Muscle of back (tissue), 13 donors: ENCODE measurements at places on chromosomes 6 and 20.

DNA sequence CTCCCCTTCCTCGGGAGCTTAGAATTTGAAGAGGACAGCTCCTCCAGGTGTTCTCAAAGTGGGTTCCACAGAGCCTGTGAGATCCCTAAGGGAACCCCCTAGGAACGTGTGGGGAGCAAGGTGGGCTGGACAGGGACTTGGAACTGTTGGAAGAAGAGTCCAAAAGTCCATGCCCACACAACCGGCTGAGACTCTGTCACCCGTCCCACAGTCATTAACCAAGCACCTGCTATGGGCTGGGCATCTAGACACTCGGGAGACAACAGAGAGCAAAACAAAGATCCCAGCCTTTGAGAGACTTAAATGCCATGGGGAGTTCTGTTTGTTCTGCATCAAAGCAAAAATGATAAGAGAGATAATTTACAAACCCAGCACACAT lies 51.9 kb upstream of the SAYSD1 start:
- DNase-seq, result no peak

DNA sequence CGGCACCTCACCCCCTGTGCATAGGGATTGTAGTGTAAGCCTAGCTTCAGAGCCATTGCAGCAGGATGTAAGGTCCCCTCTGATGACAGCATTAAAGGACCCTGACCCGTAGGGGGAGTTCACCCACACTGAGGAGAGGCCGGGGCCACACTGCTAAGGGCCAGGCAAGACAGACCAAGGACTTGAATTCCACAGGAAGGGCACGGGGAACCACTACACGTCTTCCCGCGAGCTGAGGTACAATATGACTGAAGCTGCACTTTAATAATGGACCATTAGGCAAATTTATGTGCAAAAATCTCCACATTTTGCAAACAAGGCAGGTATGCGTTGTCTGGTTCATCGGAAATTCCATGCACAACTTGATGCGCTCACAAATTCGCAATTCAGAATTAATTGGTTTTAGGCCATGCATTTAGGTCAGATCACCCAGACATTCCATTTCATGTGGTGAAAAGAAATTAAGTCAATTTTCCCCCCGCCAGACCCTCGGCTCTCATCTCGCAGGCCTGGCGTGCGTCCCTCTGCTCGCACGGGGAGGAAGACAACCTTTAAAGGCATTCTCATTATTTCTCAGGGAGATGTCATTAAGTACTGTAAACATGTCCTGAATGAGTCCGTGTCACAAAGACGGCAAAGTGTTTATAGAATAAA lies 111.8 kb downstream of the FOXA2 start:
- no peak for DNase-seq

DNA sequence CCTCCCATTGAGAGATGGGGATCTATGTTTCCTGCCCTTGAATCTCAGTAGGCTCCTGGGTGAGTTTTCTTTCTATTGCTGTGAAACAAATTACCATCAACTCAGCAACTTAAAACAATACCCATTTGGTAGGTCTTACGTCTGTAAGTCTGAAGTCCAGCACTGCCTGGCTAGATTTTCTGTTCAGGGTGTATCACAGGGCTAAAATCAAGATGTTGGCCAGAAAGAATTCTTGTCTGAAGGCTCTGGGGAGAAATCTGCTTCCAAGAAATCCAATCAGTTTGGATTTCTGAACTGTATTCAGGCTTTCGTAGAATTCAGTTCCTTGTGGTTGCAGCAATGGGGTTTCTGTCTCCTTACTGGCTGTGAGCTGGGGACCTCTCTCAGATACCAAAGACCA lies 99.6 kb upstream of the SLC24A3 start:
- DNase-seq, result no peak

- DNase-seq, result no peak
Measured at GRCh38 chr20:54122681-54123586, 50.9 kb downstream of the CYP24A1 start.

DNA sequence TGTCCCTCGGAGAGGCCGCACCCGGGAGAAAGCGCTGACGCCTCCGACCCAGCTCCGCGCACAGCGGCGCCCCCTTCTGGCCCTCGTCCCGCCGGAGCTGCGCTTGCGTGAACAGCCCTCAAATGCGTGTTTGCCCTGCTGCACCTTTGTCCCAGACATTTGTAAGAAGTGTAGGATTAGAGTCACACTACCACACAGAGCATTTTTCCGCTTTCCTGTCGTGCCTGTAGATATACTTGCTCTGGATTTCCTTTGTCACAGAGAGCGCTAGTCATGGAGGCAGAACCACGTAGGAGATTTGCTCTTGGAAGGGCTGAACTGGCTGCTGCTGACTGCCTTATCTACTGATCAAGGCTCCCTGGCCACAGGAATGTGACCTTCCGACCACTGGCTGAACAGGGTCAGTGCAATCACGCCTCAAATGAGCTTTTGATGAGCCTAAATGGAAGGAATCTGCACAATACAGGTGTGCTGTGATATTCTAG lies 62.3 kb downstream of the PAX1 start:
- no peak for DNase-seq

DNA sequence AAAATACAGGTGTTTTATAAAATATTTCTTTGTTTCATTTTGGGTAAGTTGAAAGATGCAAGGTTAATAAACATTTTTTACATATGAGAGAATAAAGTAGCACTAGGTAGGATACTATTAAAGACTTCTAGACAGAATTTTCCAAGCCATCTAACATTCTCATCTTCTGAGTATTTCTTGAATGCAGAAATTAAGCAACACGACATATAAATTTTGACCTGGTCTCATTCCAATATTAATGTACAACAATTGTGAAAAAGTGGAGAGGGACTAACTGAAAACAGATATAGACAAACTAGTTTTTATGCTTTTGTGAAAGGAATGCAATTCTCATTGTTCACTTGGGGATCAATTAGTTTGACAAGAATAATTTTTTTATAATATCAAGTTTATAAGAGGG lies 11.5 kb upstream of the FOXO3 start:
- DNase-seq, result no peak

DNA sequence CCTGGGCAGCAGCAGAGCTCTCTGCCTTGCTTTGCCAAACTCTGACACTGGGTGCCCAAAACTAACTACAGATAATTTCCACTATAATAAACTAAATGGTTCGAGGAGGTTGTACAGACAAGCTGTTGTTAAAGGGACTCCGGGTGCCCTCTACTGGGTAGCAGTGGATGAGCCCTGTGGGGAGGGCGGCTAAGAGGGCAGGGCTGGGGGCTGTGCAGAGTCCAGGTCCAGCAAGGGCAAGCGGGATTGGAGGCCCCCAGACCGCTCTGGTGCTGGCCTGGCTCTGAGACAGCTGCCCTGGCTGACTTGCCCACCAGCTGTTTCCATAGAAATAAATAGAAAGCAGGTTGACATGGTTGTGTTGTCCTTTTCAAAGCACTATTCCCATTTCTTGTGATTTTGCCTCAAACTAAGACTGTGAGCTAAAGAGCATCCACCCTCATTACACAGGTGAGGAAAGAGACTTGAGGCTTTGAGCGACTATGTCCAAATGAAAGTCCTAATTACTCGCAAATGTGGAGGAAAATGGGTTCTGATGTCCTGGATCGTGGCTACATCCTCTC lies 167.6 kb upstream of the CST7 start:
- no peak for DNase-seq

GRCh38 chr6:92690997-92691599 lies 728.3 kb downstream of the EPHA7 start:
- DNase-seq, result no peak

DNA sequence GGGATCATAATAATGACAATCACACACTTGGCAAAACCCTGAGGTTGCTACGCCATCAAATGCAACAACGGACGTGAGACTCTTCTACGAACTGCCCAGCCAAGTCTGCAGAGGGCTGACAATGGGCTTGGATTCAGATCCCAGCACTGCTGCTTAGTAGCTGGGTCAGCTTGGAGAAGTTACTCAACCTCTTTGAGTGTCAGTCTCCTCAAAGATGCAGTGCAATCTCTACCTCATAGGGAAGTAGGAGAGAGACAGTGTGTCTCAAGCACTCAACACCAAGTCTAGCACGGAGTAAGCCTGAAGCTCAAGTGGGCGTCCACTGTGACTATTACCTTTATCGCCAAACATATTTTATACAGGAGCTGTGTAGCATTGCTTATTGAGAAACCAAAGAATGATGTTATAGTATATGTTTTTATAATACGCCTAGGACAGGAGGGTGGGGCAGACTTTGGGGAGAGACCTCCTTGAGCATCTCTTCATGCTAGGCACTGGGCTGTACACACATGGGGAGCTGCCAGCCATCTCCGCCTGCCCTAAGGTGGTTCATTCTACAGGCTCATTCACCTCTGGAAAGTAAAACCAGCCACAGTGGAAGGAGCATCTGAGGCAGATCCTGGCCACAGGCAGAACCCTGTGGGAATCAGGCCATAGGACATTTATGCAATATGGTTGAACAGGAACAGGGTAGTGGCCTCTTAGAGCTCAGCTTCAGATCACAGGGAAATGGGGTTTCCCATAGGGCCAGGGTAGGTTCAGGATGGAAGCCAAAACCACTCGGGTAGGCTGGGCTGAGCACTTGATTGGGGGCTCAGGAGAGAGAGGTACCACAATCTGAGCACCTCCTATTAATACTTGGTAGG lies 160.2 kb downstream of the MRPL14 start:
- DNase-seq, result no peak
